ENCODE measurements at places on chromosomes 16 and 17. TPM values are rescaled to one million over a fixed set of nuclear protein-coding genes. Genes with fewer than 3 reads are reported as not detected.

DNA sequence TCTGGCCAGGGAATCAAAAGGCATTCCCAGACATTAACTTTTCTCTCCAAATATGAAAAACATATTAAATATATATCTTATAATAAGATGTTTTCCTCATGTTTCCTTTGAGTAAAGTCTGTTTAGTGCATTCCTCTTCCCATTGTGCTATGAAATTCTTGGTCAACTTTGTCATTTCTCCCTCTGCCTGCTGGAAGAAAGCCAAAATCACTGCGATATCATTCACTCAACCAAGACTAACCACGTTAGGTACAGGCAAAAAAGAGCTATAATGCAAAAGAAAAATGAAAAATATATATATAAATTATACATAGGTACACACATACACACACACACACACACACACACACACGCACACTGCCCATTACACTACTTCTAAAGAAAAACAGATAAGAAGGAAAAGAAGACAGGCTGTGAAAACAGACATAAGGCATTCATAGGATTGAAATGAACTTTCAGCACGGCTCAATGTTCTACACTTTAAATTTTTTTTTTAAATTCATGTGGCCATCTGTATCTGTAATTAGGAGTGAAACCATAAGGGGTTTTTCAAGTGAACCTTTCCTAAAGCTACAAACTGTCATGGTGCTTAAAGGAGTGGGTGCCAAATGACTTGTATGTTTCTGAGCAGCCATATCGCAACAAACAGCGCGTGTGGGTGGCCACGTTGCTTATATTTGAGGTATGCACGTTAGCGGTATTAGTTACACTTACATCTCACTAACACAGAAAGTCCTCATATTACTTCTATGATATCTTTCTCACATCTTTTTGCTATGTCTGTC, 71.6 kb upstream of the PSMD7 start:
- H3K4me3 ChIP-seq, result no peak overlapping the region
- DNase-seq, result no peak
- H3K27me3 ChIP-seq, result no peaks in the 10 kb centered on the region
- H3K36me3 ChIP-seq, result no peaks in the 10 kb centered on the region
- no peaks in the 10 kb centered on the region for H3K4me1 ChIP-seq

DNA sequence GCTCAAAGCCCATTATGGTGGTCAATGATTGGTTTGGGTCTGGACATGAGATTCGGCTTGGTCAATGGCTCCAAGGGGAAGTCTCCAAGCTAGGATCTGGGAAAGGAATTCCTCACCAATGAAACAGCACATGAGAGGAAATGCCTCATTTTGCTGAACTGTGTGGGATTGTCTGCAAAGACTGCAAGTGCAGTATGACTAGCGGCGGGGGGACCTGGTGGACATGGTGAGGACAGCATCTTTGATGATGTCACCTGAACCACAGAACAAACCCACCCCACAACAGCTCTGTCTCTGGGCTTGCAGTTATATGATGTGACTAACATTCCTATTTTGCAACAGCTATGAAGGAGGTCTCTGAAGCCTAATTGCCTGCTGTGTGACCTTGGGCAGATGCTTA, 50.6 kb upstream of the NKD1 start:
- no peaks in the 10 kb centered on the region for H3K4me1 ChIP-seq
- no peaks in the 10 kb centered on the region for H3K36me3 ChIP-seq
- no peaks in the 10 kb centered on the region for H3K27me3 ChIP-seq
- DNase-seq, result no peak
- H3K4me3 ChIP-seq, result no peak overlapping the region

- no peak overlapping the region for H3K4me3 ChIP-seq
- H3K27me3 ChIP-seq, result no peaks in the 10 kb centered on the region
- DNase-seq, result no peak
- no peaks in the 10 kb centered on the region for H3K4me1 ChIP-seq
- H3K36me3 ChIP-seq, result no peaks in the 10 kb centered on the region
- H3K27ac ChIP-seq, result no peak overlapping the region
These were observed 70.1 kb upstream of the MPHOSPH6 start for GRCh38 chr16:82240111-82240510.

Gene RABEP2
- 118 TPM for total RNA-seq

Gene KDM6B
- total RNA-seq, result 7.5 TPM

Gene NGFR
- 27.7 TPM for total RNA-seq

All from body of pancreas (tissue), 4 donors.